ENCODE measurements at places on chromosomes 1 and 21.

DNA sequence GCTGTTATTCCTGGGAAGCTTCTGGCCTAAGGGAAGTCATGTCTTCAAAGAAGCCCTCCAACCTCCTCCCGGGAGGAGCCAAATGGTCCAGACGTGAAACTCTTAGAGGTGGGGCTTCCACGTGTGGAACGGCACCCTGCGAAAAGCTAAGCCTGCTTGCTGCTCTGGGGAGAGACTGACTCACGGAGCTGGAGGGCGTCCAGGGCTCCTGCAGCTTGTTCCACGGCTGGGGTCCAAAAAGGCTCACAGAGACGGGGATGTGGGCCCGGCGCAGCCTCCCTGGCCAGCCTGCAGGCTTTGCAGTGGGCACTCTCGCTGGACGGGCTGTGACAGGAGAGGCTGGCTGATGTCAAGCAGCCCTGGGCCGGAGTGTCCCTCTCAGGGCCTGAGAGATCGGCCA, 105.1 kb downstream of the COLGALT2 start:
- DNase-seq: peak; percentile 70

DNA sequence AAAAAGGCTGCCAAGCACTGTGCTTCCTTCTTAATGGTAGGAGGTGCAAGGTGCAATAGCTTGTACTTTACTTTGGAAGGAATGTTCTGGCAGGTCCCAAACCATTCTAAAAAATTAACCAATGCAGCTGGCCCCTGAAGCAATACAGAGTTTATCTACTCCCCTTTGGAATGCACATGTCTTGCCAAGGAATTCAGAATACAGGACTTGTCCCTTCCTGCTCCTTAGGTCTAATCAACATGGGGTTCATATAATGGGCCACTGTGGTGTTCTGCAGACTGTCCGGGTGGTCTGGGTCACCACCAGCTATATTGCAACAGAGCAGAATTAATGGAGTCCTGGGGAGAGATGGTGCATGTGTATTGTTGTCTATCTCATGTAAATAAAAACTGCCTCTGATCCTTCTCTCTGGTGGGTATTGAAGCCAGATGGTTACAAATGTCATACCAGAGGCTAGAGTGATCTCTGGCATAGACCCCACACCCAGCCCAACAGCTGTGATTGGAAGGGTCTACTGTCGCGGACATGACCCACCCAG, 112.8 kb downstream of the RIPK4 start:
- DNase-seq: no peak

DNA sequence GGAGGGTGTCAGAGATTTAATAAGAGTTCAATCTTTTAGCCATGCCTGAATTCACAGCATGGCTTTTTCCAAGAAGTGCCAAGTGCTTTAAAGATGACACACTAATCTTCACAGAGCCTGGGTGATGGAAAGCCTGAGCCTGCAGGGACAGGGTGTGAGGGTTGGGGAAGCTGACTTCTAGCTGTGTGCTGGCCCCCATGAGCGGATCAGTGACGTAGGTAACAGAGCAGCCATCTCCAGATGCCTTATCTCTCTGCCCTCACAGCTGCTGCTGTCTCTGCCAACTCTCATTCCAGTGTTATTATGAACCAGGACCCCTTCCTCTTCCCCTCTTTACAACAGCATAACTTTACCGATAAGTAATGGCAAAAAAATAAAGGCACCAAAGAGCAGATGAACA, 30.6 kb downstream of the FAM78B start:
- DNase-seq: peak; percentile 7

- DNase-seq: no peak
Measured at GRCh38 chr1:15426492-15427279, 11.6 kb upstream of the CTRC start.

- DNase-seq: peak; percentile 42
Measured at GRCh38 chr1:244049162-244050013, 1.7 kb upstream of the ZBTB18 start.

DNA sequence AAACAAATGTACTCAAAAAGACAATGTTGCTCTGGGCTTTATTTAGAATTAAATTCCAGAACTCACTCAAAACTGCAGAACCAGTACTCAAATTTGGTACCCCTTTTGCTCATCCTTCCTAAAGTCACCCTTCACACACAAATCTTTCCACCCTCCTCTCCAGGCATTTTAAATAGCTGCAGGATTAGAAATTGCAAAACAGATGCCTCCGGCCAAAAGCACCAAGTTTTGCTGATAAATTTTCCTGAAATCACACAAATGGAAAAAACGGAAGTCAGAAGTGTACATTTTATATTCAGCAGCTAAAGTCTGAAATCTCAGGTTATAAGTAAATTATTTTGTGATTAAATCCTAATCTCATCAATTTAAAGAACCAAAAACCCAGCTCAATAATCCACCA, 147.0 kb downstream of the NRIP1 start:
- no peak for DNase-seq

DNA sequence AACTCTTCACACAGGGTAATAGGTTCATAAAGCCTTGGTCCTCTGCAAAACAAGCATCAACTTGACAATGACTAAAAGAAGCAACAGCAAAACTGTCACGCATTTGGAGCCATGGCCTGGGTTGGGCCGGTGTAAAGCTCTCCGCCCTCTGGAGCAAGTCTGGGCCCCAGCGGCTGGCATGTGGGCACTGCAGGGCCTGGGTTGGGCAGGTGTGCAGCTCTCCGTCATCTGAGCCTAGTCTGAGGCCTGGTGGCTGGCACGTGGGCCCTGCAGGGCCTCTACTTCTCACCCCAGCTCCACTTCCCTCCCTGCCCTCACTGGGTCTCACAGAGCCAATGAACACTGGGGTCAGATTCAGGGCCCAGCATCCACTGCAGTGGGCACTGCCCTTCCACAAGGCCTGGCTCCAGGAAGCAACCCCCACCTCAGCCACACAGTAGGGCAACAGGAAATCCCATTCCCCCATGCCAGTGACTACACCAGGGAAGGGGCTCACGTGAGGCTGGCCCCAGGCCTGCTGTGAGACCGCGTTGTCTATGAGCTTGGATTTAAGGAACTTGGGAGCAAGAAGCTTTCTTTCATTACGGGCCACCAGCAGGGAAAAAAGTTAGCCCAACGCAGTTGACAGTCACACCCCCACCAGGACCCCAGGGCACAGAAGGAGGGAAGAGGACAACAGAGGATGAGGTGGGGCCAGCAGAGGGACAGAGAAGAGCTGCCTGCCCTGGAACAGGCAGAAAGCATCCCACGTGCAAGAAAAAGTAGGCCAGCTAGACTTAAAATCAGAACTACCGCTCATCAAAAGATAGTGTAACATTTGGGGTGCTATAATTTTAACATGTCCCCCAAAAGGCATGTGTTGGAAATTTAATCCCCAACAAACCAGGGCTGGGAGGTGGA, 52.7 kb downstream of the NPHP4 start:
- DNase-seq: no peak

DNA sequence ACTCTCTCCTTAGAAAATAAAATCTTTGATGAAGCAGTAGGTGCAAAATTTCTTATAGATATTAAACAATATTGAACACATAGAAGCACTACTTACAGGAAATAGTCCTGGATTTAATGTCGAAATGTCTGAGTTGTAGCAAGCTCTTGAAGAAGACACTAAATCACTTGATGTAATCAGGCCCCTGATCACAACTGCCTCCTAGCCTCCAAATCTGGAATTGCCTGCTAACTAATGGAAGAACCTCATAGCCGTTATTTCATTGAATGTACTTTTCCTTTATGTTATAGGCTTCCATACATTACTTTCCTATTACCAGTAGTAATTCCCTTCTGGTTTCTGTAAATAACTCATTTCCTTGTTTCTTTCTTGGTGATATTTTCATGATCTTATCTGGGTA, 675.7 kb upstream of the CHRM3 start:
- DNase-seq: no peak

DNA sequence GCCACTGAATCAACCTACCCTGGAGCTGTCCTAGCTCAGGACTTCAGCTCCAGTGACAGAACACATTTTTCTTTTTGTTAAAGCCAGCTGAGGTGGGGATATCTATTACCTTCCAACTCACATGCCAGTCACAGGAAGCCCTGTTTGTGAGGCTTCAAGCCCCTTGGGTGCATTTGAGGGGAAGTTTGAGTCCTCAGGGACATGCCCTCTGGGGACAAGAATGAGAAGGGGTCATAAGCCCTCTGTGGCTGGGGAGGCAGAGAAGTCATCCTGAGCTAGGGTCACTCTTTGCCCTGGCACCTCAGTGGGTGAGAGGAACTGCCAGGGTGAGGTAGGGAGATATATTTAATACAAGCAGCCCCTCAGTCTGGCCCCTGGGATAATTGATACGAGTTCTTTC, 33.5 kb upstream of the CLDN14 start:
- no peak for DNase-seq

GRCh38 chr1:210731193-210731592, 402.5 kb downstream of the HHAT start:
- no peak for DNase-seq

DNA sequence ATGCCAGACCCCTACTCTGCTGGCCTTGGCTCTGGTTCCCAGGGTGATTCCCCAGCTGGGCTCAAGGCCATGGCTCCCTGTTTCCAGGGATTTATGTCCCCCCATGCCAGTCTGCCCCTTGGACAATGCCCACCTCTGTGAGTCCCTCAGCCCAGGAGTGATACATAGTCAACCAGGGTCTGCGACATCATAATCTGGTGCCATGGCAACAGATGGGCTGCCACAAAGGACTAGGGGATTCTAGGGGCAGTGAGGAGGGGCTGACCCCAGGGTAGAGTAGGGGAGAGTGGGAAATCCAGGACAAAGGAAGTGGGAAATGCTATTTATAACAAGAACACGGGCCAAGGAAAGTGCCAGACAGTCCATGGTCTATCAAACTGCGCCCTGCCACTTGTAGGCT, 33.8 kb downstream of the LRP8 start:
- DNase-seq: no peak

DNA sequence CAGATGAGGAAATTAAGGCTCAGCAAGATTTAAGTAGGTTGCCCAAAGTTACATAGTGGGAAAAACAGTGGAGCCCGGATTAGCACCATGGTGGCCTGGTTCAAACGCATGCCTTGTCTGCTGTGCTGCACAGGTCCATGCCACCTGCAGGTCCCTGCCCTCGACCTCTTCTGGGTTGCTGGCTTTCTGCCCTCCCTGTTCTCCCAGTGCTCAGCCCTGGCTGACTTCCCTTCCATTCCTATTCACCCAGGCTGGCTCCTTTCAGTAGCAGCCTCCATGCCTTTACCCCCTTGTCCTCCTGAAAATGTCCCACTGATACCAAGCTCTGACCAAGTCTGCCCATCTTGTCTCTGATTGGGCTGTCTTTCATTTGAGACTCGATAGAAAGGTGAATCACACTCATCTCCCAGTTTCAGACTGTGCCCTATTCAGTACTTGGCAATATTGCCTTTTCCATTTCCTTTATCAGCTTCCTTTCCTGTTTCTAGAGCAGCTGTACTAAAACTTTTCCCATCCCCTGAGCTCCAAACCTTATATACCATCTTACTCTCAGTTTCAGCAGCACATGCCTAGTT, 75.8 kb downstream of the ST3GAL3 start:
- no peak for DNase-seq

GRCh38 chr1:93717640-93718039, 36.0 kb upstream of the BCAR3 start:
- DNase-seq: no peak

GRCh38 chr21:41164981-41165655, 2.8 kb upstream of the BACE2 start:
- DNase-seq: no peak

- DNase-seq: peak; percentile 90
Measured at GRCh38 chr1:246005067-246005466, 502.0 kb downstream of the SMYD3 start.

DNA sequence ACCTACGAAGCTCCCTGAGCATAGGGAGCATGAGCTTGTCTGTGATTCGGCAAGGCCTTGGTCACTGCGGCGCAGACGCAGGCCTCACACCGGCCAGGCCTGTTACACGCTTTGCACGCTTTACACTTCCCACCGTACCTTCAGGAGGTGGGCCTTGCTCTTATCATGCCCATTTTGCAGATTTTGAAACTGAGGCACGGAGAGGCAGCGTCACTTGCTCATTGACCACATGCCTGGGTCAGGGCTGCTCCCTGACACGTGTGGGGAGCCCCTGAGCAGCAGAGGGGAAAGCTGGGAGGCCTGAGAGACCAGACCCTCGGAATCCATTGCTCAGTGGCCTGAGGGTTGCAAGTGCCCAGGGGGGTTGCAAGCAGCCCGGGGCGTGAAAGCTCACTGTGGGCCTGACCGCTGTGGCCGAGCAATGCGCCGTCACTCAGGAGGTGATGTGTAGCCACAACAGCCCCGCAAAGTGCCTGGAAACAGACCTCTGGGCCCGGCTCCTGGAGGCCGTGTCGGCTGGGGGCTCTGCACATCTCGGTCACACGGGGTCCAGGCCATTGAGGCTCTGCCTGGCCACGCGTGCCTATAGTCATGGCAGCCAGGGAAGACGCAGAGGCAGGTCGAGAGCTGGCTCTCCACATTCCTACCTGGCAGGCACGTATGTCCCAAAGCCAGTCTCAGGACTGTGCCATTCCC, 6.9 kb downstream of the ARHGEF16 start:
- no peak for DNase-seq

GRCh38 chr1:223244366-223245103, 101.5 kb upstream of the TLR5 start:
- peak; percentile 29 for DNase-seq

Measured in muscle of back (tissue), 13 donors.